ENCODE measurements at places on chromosomes 2 and 18. TPM values are rescaled to one million over a fixed set of nuclear protein-coding genes. Genes with fewer than 3 reads are reported as not detected.

The SMPD4 gene
- 108 TPM for total RNA-seq

The SCYGR4 gene
- not detected for total RNA-seq

The UCN gene
- total RNA-seq, result 1.5 TPM

The SCTR gene
- total RNA-seq, result not detected

The NAT8 gene
- total RNA-seq, result not detected

The KANSL1L gene
- 4.7 TPM for total RNA-seq

The SERPINB13 gene
- not detected for total RNA-seq

The MEIS1 gene
- total RNA-seq, result not detected

The IKZF2 gene
- total RNA-seq, result 11.2 TPM

The MAL gene
- 56.0 TPM for total RNA-seq

The METTL4 gene
- total RNA-seq, result 5.4 TPM

The CREG2 gene
- not detected for total RNA-seq

The MAP3K19 gene
- total RNA-seq, result not detected

The ABCB11 gene
- not detected for total RNA-seq

The CSRNP3 gene
- total RNA-seq, result not detected

The GPR45 gene
- total RNA-seq, result not detected

The FOXD4L1 gene
- total RNA-seq, result not detected

The ARHGAP15 gene
- 115 TPM for total RNA-seq

The FN1 gene
- not detected for total RNA-seq

The ASPRV1 gene
- total RNA-seq, result 0.86 TPM

The AQP12B gene
- not detected for total RNA-seq

The MC2R gene
- total RNA-seq, result not detected

The NTSR2 gene
- total RNA-seq, result not detected

The HS1BP3 gene
- 6.9 TPM for total RNA-seq

The SERPINB10 gene
- not detected for total RNA-seq

The ST6GAL2 gene
- not detected for total RNA-seq

The REEP1 gene
- not detected for total RNA-seq

The IL1R2 gene
- not detected for total RNA-seq

The TRIM54 gene
- not detected for total RNA-seq

The FAM237A gene
- not detected for total RNA-seq

The KIF1A gene
- total RNA-seq, result not detected

The NT5DC4 gene
- not detected for total RNA-seq

The DLX2 gene
- total RNA-seq, result not detected

The MATN3 gene
- total RNA-seq, result not detected

The GPAT2 gene
- 2.0 TPM for total RNA-seq

The GULP1 gene
- total RNA-seq, result not detected

The SPOPL gene
- total RNA-seq, result 14.2 TPM

The SNTG2 gene
- total RNA-seq, result 5.3 TPM

The CDH7 gene
- not detected for total RNA-seq

The MAP2 gene
- total RNA-seq, result not detected

The ZNF521 gene
- not detected for total RNA-seq

The ZNG1B gene
- 31.9 TPM for total RNA-seq

The POTEE gene
- total RNA-seq, result 0.17 TPM

The FAM110C gene
- total RNA-seq, result 0.19 TPM

The KCNS3 gene
- not detected for total RNA-seq

The FAM161A gene
- 0.56 TPM for total RNA-seq

The IGFBP2 gene
- total RNA-seq, result 0.73 TPM

The POTEI gene
- total RNA-seq, result not detected

The SULT1C3 gene
- total RNA-seq, result not detected

The AFTPH gene
- total RNA-seq, result 25.9 TPM

The AQP4 gene
- total RNA-seq, result not detected

The CPO gene
- not detected for total RNA-seq

The DYSF gene
- 4.6 TPM for total RNA-seq

The PLGLB2 gene
- total RNA-seq, result not detected
